ENCODE measurements at places on chromosomes 12 and 14. TPM values are rescaled to one million over a fixed set of nuclear protein-coding genes. Genes with fewer than 3 reads are reported as not detected.

The GPRC5D gene
- not detected for total RNA-seq

The CLEC12A gene
- total RNA-seq: not detected

The TMTC2 gene
- total RNA-seq: 7.2 TPM

- H3K4me3 ChIP-seq: no peak overlapping the region
- peaks cover 16% of the 10 kb centered on the region for H3K4me1 ChIP-seq
- H3K36me3 ChIP-seq: no peaks in the 10 kb centered on the region
- H3K27ac ChIP-seq: no peak overlapping the region
- H3K27me3 ChIP-seq: peaks cover 12% of the 10 kb centered on the region
Observed at GRCh38 chr12:26275313-26276131, 80.1 kb downstream of the SSPN start.

DNA sequence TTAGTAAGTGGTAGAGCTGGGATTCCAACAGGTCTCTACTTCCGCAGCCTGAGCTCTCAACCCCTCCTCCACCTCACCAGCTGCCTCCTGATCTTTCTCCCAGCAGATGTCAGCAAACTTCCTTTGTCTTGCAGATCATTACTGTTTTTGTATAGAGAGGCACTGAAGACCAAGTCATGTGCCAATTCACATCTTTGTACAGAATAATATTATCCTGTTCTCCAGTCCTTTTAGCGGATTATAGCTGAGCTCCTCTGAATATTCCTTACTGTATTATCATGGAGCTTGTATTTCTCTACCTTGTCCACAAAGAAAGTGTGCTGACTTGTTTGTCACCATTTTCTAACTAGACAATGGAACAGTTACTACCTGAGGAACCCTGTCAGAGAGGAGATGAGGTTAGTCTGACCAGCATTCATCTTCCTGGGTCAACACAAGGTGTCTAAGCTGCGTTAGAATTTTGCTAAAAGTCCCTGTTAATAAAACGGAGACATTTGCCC lies 142.3 kb upstream of the ARHGAP5 start:
- H3K4me3 ChIP-seq: no peak overlapping the region
- no peaks in the 10 kb centered on the region for H3K36me3 ChIP-seq
- no peaks in the 10 kb centered on the region for H3K4me1 ChIP-seq
- peak overlapping the region; percentile 59 for H3K27ac ChIP-seq
- H3K27me3 ChIP-seq: no peaks in the 10 kb centered on the region
- peak; percentile 85 for DNase-seq

DNA sequence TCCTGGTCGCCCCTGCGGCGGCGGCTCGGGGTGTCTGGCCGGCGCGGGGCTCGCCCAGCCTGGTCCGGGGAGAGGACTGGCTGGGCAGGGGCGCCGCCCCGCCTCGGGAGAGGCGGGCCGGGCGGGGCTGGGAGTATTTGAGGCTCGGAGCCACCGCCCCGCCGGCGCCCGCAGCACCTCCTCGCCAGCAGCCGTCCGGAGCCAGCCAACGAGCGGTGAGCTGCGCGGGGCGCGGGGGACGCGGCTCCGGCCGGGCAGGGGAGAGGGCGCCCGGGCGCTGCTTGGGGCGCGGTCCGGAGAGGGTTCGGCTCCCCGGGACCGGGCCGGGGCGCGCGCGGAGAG lies at the start of gene LGALS3:
Gene LGALS3 (plus strand): TSS at position 167 of the 342 bp plus-strand sequence. CDS start 8,122 bp downstream, outside the sequence.
- no peaks in the 10 kb centered on the region for H3K4me1 ChIP-seq
- no peaks in the 10 kb centered on the region for H3K36me3 ChIP-seq
- H3K27me3 ChIP-seq: peaks cover 70% of the 10 kb centered on the region
- no peak within 1 kb of the TSS for H3K27ac ChIP-seq

- peaks cover 43% of the 10 kb centered on the region for H3K36me3 ChIP-seq
- no peak overlapping the region for H3K4me3 ChIP-seq
- H3K27me3 ChIP-seq: no peaks in the 10 kb centered on the region
Observed at GRCh38 chr12:68630050-68630449, 19.4 kb downstream of the RAP1B start.

DNA sequence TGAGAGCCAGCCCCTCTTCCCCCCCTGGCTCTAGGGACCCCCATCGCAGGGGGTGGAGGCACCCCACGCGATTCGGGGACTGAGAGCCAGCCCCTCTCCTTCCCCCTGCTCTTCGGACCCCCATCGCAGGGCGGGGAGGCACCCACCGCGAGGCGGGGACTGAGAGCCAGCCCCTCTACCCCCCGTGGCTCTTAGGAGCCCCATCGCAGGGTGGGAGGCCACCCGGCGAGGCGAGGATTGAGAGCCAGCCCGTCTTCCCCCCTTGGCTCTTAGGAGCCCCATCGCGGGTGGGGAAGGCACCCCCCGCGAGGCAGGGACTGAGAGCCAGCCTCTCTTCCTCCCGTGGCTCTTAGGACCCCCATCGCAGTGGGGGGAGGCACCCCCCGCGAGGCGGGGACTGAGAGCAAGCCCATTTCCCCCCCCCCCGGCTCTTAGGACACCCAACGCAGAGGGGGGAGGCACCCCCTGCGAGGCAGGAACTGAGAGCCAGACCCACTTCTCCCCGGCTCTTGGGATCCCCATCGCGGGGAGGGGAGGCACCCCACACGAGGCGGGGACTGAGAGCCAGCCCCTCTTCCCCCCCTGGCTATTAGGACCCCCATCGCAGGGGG lies 45.6 kb downstream of the DDX11 start:
- peaks cover 40% of the 10 kb centered on the region for H3K27me3 ChIP-seq
- DNase-seq: peak; percentile 48
- no peak overlapping the region for H3K27ac ChIP-seq

- H3K27ac ChIP-seq: no peak overlapping the region
- H3K4me1 ChIP-seq: peaks cover 5% of the 10 kb centered on the region
- H3K4me3 ChIP-seq: no peak overlapping the region
- DNase-seq: peak; percentile 61
Observed at GRCh38 chr12:24742378-24742777, 206.5 kb downstream of the BCAT1 start.

DNA sequence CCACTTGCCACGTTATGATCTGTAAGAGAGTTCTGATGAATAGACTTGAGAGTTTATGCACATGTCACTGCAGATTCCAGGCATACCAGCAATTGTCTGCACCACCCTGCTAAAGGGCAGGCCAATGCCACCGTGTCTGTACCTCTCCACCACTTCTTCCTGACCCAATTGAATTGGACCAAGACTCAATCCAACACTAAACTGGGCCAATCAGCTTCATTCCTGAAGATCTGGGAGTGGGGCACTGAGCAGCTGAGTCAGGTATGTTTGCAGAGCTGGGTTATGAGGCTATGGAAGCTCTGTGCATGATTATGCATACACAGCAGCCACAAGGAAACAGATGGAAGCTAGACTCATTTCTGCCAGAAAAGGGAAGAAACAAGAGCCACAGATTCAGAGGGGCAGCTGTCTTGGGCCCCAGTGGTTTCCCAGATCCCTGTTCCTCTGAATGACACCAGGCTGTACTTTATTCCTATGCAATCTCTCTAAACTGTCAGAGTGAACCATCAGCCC lies 28.0 kb downstream of the DAO start:
- H3K4me1 ChIP-seq: no peaks in the 10 kb centered on the region
- no peaks in the 10 kb centered on the region for H3K36me3 ChIP-seq
- no peaks in the 10 kb centered on the region for H3K27me3 ChIP-seq
- H3K4me3 ChIP-seq: no peak overlapping the region
- DNase-seq: no peak

- peaks cover 24% of the 10 kb centered on the region for H3K4me1 ChIP-seq
Observed at GRCh38 chr12:51318846-51319599, 5.0 kb downstream of the BIN2 start.

All from endodermal cell (in vitro differentiated cells).